ENCODE measurements at places on chromosomes 1 and 21.

DNA sequence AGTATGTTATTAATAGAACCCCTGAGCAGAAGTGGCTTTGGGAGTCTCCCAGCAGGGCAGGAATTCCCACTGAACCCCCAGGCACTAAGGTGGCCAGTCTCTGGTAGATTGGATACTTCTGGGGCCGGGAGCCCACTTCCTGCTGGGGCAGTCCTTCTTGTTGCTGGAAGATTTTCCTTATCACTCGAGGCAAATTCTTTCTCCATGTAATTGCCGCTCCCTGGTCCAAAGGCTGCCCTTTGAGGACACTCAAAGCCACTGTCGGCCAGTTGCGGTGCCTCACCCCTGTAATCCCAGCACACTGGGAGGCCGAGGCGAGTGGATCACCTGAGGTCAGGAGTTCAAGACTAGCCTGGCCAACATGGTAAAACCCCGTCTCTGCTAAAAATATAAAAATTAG lies 22.6 kb upstream of the TNFRSF1B start:
- DNase-seq = no peak

DNA sequence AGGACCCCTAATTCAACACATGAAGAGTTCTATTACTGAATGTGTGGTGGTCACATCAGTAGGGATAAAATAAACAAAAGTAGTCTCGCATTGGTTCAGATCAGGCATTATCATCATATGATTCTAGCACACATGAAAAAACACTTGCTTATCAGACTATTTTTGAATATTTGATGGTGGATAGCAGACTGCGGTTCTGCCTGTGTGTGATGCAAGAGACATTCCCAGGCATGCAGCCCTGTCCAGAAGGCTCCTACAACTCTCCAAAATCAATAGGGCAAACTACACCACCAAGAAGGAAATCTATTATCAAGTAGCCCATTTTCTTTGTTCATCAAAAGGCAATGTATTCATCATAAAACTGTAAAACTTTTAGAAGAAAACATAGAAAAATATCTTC lies 304.7 kb downstream of the DUSP10 start:
- no peak for DNase-seq

DNA sequence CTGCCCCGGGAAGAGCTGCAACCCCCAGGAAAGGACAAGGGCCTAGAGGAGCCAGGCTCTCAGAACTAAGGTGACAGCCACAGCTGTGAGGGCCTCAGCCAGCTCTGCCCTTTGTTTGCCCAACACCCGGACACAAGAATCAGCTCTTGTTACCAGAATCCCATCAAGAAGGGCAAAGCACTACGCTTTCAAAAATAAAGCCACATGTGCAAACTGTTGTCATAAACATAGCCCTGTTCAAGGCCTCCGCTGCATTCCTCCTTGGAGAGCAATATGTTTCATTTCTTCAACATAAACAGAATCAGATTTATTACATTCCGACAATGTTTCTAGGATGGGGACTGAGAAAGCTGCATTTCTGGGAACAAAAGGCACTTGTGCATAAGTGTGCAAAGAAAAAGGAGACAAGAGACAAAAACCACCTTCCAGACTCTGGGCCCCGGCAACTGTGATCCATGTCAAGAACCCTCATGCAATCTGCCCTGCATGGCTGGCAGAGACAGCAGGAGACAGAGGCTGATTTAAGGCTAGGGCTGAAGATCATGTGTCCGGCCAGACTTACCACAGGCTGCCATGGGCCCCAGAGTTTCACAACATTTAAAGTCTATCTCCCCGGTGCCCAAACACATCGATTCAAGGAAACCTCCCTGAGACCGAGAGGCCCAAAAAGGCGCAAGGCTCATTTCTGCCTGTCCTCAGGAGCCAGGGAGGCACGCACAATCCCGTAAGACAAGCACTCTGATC lies 71.0 kb downstream of the SSBP3 start:
- DNase-seq = no peak

- DNase-seq = no peak
Observed at GRCh38 chr1:1907098-1907736, 7.8 kb upstream of the CALML6 start.

DNA sequence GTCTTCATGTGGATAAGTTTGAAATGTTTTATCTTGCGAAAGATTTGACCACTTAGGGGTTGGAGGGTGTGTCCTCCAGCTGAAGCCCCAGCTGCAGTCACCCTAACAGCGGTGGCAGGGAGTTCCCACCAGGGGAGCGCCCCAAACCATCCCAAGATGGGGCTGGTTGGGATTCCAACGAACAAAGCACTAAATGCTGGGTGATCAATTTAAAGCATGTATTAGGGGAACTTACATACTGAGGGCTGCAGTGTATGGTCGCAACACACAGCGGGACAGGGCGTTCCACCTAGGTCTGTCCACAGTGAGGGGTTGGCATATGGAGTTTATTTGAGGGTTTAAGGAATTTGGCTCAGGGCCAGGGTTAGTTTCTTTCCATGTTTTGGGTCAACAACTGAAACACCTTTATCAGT lies 26.3 kb downstream of the SLC37A1 start:
- DNase-seq = no peak

GRCh38 chr1:107474877-107475612 lies 334.2 kb downstream of the NTNG1 start:
- DNase-seq = no peak

DNA sequence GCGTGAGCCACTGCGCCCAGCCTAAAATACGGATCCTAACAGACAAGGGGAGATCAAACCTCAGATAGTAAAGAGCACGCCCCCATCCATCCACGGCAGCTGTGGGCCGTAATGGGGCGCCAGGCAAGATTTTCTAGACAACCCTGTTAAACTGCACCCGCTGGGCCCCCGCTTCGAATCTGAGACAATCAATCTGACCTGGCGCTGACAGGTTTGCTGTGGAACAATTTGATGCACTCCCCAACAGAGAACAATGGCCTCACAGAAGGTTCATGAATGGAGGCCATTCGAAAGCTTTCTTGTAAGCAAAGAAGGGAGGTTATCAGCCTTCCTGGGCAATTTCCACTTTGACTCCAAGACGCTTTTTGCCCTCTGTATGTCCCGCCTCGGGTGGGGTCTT lies 30.5 kb downstream of the CLSTN1 start:
- DNase-seq = no peak

DNA sequence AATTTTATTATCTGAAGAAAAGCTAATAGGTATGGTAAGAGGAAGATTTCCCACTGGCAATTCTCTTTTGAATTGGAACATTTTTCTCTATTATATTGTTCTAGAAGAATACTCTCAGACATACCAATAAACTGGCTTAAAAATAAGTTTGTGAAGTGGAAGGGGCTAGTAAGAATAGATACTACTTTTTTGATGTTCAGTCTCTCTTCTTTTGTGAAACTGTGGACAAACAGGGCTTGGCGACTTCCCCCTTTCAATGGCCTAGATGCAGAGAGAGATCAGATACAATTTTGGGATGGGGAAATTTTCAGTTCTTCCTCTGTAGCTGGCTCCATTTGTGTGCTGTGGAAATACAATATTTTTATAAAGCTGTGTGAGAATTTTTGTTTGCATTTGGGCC lies 2.5 kb downstream of the PBX1 start:
- no peak for DNase-seq

DNA sequence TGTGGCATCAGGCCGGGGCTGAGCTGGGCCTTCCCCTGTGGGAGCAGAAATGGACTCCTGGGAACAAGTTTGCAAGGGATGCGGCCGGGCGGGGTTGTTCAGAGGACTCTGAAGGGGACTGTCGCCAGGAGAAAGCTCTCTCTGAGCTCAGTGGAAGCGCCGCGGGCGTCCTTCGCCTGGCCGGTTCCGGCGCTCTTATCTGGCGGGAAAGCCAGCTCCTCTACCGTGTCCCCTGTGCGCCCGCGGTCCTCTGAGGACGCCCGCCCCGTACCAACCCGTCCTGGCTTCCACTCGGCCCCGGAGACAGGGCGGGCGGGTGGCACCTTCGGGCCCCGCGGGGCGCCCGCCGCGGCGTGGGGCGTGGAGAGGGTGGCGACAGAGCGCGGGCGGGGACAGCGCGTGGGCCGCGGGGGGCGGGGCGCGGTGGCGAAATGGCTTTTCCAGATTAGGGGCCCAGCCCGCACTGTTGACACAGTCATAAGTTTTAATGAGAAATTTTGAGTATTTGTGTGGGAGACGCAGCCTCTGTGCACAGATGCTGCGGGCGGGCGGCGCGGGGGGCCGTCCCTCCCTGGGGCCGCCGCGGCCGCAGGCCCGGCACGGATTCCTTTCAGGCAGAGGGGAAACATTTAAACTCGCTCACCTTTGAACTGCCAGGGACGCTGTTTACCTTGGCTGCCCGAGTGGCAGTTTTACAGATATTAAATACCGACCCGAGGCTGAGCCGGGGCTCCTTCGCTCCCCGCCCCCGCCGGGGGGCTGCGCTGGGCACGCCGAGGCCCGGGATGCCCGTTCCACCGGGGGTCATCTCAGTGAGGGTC lies 70.2 kb downstream of the FOXD2 start:
- DNase-seq = no peak

- DNase-seq = no peak
Observed at GRCh38 chr21:26969971-26970725, 3.3 kb upstream of the ADAMTS5 start.

DNA sequence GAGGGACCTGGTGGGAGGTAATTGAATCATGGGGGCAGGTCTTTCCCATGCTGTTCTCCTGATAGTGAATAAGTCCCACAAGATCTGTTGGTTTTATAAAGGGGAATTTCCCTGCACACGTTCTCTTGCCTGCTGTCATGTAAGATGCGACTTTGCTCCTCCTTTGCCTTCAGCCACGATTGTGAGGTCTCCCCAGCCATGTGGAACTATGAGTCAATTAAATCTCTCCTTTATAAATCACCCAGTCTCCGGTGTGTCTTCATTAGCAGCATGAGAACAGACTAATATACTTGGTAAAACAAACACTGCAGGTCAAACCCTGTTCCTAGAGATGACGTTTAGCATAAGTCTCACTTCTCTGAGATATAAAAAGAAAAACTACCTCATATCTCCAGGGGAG lies 148.3 kb downstream of the MATN1 start:
- no peak for DNase-seq

DNA sequence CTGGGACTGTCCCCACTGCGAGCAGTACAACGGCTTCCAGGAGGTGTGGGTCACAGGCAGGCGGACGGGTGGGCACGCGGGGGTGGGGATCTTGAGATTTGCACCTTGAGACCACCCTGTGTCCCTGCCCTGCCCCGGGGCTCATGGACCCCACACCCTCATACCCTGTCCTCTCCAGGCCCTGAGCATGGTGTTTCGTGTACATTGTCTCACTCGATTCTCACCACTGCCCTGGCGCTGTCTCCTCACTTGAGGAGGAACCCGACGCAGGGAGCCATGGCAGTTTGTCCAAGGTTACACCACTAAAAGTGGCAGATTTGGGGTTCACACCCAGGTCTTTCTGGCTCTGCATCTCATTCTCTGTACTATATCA lies 7.2 kb downstream of the TMEM201 start:
- no peak for DNase-seq

DNA sequence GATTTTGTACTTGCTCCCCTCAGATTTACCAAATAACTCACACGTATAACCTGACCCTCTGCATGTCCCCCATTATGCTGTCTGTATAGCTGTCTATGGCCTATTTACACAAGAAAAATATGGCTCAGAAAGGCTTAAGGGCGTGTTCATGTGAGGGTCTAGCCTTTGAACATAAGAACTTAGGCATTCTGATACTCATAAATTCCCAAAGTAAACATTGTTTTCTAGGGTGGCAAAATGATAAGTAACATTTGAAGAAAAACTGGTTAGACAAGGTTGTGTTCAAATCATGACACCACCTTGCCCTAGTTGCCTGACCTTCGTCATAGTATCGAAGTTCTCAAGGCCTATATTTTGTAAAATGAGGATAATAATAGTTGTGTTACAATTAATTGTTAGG lies 394.6 kb downstream of the LRRIQ3 start:
- no peak for DNase-seq

GRCh38 chr1:10208537-10208936 lies 1.8 kb upstream of the KIF1B start:
- DNase-seq = no peak

GRCh38 chr1:31551208-31551607 lies 25.1 kb upstream of the TINAGL1 start:
- DNase-seq = no peak

- no peak for DNase-seq
Observed at GRCh38 chr21:27173053-27173452, 206.2 kb upstream of the ADAMTS5 start.

GRCh38 chr1:236066828-236067386 lies 2.0 kb upstream of the NID1 start:
- DNase-seq = no peak

DNA sequence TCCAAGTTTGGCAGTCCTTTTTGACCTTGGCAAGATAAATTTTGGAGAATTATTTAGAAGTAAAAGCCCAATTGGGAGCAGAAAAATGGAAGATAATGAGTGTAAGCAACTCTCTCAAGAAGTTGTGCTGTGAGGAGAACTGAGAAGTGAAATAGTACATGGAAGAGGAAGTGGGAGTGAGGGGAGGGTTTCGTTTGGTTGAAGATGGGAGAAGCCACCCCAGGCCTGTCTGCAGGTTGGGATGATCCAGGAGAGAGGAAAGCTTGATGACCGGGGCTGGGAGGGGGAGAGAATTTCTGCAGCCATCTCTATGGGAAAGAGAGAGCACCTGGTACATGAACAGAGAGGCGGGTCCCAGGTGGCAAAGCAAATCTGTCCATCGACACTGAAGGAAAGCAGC lies 8.6 kb upstream of the RCAN1 start:
- no peak for DNase-seq

GRCh38 chr1:5157175-5157574 lies 502.8 kb downstream of the AJAP1 start:
- no peak for DNase-seq

DNA sequence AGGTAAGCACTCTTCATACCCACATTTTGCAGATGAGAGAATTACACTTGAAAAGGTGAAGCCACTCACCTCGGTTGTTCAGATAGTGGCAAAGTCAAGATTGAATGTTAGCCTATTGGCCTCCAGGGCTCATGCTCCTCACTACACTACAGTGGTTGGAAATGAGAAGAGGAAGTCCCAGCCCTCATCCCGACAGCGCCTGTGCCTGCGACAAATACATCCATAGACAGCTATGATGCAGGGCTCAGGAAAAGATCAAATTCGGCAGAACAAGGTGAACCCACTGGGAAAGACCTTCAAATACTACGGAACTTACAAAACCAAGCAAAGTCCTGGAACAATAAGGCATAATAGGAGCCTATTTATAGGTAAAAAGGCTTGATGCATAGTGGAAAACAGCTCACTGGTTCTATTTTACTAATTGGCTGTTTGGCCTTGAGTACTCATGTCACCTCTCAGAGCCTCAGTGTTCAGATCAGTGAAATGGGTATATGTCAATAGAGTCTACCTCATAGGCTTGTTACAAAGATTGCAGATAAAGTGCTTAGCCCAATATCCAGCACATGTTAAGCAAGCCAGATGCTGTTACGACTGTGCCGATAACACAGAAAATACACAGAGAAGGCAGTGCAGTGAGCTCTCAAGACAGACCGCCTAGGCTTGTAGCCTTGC lies 3.5 kb downstream of the SPOCD1 start:
- no peak for DNase-seq

GRCh38 chr1:68049941-68050878 lies at the start of gene DIRAS3:
DIRAS3 (minus strand) TSS chr1:68050627; CDS start chr1:68047297, 3,330 bp downstream.
- DNase-seq = no peak

DNA sequence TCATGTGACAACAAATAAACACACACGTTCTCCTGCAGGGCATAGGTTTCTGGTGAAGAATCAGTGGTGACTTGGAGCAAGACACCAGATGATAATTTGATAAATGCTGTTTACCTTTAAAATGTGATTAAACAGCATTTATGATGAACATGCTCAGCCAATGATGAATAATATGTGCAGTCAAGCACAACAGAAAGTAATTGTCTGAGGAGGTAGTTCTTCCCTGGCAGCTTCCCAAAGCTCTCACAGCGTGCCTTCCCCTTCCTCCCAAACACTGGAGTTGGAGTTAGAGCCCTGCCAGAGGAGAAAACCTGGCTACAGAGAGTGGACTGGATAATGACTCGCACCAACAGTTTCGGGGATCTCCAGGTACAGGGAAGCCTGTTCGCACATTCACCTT lies 463.5 kb downstream of the SMYD3 start:
- no peak for DNase-seq

Data from DMS 273 treated with DMSO at 0.1 percent for 48 hours (cell line).